ENCODE measurements at places on chromosomes 6 and 20. TPM values are rescaled to one million over a fixed set of nuclear protein-coding genes. Genes with fewer than 3 reads are reported as not detected.

- DNase-seq: no peak
These were observed 32.5 kb downstream of the NDUFAF5 start for GRCh38 chr20:13817342-13817741.

GRCh38 chr6:51934098-51934497, 153.3 kb downstream of the PKHD1 start:
- DNase-seq: no peak

DNA sequence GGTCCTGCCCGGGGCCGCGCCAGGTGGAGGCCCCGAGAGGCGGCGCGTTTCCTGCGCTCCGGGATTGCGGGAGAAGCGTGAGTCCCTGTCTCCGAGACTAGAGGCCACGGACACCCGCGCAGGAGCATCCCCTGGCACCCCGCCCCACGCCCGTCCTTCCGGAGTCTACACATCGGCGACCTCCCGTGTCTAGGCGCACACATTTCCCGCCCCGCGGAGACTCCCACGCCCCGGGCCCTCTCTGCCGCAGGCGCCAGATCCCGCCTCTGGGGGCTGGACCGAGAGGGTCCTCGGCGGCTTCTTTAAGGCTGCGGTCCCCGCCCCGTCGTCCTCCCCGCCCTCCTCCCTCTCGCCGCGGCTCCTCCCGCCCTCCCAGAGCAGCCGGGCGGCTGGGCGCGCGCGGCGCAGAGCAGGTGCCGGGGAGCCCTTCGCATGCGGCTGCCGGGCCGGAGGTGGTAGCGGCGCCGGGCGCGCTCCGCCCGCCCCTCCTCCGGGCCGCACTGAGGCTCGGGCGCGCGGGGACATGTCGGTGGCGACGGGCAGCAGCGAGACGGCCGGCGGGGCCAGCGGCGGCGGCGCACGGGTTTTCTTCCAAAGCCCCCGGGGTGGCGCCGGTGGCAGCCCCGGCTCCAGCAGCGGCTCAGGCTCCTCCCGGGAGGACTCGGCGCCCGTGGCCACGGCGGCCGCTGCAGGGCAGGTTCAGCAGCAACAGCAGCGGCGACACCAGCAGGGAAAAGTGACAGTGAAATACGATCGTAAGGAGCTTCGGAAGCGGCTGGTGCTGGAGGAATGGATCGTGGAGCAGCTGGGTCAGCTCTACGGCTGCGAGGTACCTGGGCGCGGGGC, at the start of gene PPP1R14C:
TSS of gene PPP1R14C (plus strand) at position 375 of the 846 bp plus-strand sequence. CDS start at position 524, 149 bp downstream.
- DNase-seq: no peak

GRCh38 chr6:22062807-22063408, 233.9 kb downstream of the PRL start:
- peak; percentile 69 for DNase-seq

DNA sequence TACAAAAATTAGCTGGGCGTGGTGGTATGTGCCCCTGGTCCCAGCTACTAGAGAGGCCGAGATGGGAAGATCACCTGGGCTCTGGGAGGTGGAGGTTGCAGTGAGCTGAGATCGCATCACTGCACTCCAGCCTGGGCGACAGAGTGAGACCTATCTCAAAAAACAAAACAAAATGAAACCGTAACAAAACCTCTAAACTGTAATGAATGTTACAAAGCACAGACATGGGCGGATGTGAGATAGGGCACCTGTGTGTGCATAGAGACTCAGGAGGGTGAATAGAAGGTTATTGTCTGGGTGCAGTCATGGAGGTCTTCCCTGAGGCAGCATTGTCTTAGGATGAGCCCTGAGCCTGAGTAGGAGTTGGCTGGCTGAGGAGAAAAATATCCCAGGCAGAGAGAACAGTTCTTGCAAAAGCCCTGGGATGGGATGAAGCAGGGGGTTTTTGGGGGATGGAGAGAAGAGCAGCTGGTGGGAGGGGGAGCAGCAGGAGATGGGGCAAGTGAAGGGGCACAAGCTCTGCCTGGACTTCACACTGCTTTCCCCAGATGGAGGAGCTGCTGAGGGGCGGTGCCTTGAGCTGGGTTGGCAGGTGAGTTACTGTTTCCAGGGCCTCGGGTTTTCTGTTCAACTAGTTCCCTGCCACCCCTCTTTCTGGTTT, 5.2 kb downstream of the BCAS4 start:
- no peak for DNase-seq

DNA sequence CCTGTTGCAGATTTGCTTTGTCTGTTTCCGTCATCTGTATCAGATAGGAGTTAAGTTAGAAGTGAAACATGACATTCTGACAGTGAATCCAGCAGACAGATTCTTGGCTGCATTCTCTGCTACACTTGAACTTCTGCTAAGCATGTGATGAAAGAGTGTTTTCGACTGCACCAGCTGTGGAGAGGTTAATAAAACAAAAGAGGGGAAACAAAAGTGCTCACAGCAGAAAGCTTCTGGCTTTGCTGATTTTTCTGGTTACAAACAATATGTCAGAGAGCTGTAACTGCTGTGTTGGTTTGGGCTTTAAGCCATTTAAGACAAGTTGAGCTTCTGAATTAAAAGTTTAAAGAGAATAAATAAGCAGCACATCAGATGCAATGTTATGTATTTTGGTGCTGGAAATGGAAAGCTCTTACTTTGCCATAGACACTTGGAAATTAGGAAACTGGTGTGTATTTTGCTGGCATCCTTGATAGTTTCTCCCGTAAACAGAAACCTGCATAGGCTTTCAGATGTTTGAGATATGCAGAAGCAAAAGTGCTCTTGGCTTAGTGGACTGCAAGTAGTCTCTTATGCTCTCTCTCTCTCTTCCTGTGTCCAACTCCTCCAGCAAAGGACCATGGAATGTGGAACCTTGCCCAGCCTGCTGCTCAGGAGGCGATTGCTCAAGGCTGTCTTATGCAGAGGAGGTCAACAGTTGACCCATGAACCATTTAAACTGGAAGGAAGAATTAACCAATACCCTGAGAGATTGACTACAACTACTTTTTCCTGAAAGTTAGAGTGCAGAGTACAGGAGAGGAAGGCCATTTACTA, 104.9 kb downstream of the RPS12 start:
- DNase-seq: no peak

- no peak for DNase-seq
These were observed 2.1 kb downstream of the C6orf163 start for GRCh38 chr6:87346700-87347099.

DNA sequence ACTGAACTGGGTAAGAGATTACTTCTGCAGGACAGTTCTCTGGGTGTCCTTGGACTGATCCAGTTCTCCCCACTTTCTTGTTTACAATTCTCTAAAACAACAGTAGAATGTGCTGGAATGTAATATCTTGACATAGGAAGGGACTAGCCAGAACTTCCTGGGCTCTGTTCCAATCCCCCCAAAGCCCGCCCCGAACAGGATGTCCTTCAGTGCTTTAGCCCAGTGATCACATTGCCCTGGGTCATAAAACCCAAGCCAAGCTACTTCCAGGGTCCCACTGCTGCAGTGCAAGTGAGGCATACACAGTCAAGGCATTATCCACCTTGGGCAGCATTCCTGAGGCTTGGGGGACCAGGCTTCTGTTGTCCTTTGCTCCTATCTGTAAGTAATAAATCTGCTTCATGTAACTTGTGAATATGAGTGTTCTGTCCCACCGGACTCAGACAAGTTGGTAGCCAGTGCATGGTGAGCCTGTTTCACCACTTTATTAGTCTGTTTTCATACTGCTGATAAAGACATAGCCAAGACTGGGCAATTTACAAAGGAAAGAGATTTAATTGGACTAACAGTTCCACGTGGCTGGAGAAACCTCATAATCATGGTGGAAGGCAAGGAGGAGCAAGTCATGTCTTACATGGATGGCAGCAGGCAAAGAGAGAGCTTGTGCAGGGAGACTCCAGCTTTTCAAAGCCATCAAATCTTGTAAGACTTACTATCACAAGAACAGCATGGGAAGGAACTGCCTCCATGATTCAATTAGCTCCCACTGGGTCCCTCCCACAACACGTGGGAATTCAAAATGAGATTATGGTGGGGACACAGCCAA, 23.5 kb downstream of the FITM2 start:
- DNase-seq: no peak

DNA sequence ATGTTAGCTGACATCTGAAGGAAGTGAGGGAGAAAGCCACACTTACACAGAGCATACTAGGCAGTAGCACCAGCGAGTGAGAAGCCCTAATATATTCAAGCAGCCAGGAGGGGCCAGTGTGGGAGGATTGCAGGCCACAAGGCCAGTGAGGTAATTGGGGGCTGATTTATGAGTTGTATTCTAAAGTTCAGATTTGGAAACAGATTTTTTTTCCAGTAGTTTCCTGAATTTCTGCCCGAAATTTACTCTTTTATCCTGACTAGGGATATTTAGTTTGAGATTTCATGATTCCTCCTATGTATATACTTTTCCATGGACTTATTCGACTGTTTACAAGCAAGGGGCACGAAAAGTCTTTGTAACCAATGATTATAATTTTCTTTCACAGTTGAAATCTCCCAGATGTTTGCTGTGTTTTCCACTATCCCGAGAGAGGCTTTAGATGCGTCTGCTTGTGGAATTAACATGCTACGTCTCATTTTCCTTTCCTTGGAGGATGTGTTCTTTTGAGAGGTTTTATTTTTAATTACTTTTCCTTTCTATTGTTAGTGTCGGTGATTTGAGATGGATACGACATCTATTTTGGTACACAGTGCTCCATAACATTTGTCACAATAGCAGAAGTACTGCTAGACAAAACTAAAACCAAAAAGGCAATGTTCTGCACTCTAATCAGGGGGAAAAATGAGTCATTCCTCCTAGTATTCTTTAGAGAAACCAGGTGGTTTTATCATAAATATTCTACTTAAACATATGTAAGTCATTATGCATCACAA, 356.3 kb upstream of the HSF2 start:
- DNase-seq: no peak

DNA sequence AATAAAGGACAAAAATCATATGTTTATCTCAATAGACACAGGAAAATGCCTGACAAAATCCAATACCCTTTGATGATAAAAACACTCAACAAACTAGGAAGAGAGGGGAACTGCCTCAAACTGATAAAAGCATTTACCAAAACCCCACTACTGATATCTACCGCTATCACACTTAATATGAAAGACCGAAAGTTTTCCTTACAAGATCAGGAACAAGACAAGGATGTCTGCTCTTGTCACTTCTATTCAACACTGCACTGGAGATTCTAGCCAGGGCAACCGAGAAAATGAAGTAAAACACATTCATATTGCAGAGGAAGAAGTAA, 25.1 kb downstream of the GZF1 start:
- DNase-seq: no peak

GRCh38 chr6:37160922-37161778, 8.8 kb upstream of the PIM1 start:
- peak; percentile 66 for DNase-seq

MCM9 gene
- total RNA-seq: 11.4 TPM

SIGLEC1 gene
- 0.05 TPM for total RNA-seq

ARG1 gene
- total RNA-seq: not detected

FLRT3 gene
- 0.11 TPM for total RNA-seq

PMEPA1 gene
- 0.10 TPM for total RNA-seq

MBOAT1 gene
- total RNA-seq: 19.3 TPM

Measured in GM12878 (cell line).